ENCODE measurements at places on chromosomes 6 and 20. TPM values are rescaled to one million over a fixed set of nuclear protein-coding genes. Genes with fewer than 3 reads are reported as not detected.

DNA sequence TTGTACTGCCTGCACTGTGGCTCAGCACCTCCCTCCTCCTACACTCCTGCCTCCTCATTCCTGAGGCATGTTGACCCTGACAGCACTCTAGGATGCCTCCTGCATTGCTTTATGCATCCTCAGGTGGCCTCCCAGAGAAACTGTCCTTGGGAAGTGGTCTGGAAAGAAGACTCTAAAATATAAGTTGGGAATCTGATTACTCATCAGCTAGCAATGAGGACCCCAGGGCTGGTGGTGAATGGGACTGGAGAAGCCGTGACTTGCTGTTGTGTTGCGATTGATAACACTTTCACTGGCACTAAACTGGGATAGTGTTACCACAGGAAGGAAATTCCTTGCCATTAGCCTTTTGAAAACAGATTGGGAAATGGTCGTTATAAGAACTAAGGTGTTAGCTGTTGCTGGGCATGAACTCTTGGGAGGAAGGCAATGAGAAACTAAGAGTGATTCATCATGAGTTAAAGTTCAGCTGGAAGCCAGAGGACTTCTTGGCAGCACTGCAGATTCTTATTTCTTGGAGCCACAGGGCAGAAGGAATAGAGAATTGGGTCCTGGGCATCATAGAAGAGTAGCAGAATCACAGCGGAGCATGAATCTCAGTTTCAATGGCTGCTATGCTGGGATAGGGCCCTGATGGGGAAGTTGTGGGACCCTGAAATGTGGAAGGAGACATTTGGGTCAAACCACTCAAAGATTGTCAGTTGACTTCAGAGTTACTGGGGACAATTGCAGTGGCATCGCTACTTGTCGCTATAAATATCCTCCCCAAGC lies 10.1 kb upstream of the SIRPD start:
- DNase-seq: no peak

DNA sequence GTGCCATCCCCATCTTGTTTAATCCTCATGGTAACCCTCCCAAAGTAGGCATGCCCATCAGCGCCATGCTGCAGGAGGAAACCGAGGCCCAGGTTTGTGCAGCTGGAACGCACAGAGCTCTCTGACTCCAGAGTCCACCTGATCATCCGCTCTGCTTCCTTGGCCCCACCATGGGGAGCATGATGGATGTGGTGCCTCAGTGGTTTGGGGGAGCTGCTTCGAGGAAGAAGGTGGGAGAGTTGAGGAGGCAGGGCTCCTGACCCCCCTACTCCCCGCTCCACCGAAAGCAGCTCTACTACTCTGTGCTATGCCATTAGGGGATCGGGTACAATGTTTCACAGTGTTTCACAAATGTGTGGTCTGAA lies 52.2 kb downstream of the TGM2 start:
- DNase-seq: no peak

DNA sequence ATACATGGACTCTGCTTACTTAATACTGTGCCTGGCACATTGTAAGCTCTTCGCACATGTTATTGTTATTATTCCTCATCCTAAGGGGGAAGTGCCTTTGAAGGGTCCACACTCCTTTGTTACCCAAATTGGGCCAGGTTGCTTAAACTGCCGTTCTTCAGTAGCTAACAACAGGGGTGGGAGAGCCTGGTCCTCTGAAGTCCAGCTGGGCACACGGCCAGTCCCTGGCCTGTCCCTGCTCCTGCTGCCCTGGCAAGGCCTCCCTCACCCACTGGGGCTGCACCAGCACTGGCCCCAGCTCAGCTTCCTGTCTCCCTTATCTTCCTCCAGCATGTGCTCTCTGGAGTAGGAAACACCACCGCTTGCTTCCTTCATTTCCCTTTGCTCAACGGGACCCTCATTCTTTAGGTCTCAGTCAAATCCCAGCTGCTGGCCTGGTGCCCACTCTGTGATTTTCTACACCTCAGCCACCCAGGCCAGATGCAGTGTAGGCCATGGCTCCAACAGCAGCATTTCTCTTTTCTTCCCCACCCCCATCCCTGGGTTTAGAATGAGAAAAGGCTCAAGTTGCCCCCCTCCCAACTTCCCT lies 5.5 kb upstream of the PROCR start:
- no peak for DNase-seq

SLC13A3 gene
- not detected for total RNA-seq

DNA sequence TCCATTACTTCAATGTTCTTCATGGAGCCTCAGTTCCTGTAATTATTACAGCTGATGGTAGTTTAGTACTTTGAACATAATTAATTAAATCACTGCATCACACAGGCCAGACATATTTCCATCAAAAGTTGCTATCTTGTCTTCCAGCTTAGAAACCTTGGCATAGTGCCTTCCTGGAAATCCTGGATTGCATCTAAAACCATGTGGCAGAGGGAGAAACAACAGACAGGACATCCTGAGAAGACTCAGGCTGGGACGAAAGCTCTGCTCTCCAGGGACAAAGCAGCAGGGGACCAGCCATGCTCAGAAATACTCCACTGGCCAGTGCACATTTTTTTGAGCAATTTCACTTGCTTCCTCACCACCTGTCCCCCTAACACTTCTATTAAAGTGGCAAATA lies 55.3 kb downstream of the TBX18 start:
- no peak for DNase-seq

- no peak for DNase-seq
Measured at GRCh38 chr6:157908369-157909281, 73.0 kb upstream of the SYNJ2 start.

- no peak for DNase-seq
Measured at GRCh38 chr6:70079241-70079640, 212.9 kb downstream of the COL19A1 start.

GHRH gene
- total RNA-seq: not detected

DNA sequence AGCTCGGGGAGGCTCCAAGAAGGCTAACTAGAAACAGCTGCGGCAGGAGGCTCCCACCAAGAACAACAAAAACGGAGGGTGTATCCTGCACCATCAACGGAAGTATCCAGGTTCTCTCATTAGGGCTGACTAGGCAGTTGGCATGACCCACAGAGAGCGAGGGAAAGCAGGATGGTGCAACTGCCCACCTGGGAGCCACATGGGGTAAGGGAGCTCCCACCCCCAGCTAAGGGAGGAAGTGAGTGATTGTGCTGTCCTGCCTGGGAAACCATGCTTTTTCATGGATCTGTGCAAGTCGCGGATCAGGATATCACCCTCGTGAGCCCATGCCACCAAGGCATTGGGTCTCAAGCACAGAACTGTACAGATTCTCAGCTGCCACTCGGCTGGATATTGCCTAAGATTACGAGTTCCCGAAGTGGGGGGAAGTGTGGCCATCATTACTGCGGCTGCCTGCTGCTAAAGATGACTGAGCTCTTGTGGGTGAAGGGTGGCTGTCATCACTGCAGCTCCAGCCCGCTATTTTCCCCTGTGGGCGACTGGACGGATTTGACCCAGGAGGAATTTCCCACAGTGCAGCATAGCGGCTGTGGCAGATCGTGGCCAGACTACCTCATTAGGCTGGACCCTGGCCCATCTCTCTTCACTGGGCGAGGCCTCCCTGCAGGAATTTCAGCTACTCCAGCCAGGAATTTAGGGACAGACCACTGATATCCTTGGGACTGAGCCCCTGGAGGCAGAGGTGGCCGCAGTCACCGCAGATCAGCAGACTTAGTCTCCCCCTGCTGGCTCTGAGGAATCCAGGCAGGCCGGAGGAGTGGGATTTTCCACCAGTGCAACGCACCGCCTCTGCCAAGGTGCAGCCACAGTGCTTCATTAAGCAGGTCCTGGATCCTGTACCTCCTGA lies 515.7 kb downstream of the FRK start:
- no peak for DNase-seq

DPPA5 gene
- total RNA-seq: not detected

GRCh38 chr6:148873868-148874267 lies 127.0 kb downstream of the UST start:
- no peak for DNase-seq

DNA sequence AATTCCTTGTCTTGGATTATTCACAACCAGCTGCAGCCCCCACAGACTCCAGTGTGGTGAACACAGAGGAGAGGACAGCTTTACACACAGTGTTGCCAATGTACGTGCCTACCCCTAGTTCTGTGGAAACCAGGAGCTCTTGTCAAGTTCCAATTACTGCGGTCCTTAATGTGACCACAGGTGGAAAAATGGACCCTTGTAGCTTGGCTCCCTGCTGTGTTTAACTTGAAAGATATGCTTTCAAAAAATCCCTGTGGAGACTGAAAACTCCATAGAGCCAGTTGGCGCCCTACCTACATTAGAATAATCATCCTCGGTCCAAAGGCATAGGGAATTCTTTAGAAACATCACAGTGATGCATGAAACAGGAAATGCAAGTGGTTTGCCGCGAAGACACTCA lies 118.3 kb upstream of the SLC22A23 start:
- DNase-seq: no peak

GRCh38 chr6:24761851-24762250 lies 12.9 kb upstream of the GMNN start:
- no peak for DNase-seq

STX7 gene
- total RNA-seq: 15.3 TPM

SMIM8 gene
- total RNA-seq: 14.5 TPM

PROCR gene
- total RNA-seq: 1.1 TPM

DNA sequence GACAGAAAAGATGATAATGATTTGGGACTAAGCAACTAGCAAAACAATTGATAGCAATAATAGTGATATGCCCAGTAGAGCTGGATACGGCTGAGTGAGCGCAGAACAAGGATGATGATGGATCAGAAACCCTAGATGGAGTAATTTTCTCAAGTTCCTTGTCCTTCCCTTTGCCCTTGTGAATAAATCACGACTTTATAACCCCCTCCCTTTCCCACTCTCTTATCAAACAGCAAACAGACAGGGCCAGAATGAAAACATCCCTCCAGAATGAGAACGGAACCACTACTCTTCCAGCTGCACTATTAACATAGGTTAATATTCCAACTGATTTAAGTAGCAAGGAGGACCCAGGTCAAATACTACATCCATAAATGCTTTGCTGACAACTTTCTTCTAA lies 1.3 kb upstream of the MTFR2 start:
- no peak for DNase-seq

- DNase-seq: peak; percentile 69
Measured at GRCh38 chr6:44002593-44003344, 124.5 kb downstream of the MRPL14 start.

DNA sequence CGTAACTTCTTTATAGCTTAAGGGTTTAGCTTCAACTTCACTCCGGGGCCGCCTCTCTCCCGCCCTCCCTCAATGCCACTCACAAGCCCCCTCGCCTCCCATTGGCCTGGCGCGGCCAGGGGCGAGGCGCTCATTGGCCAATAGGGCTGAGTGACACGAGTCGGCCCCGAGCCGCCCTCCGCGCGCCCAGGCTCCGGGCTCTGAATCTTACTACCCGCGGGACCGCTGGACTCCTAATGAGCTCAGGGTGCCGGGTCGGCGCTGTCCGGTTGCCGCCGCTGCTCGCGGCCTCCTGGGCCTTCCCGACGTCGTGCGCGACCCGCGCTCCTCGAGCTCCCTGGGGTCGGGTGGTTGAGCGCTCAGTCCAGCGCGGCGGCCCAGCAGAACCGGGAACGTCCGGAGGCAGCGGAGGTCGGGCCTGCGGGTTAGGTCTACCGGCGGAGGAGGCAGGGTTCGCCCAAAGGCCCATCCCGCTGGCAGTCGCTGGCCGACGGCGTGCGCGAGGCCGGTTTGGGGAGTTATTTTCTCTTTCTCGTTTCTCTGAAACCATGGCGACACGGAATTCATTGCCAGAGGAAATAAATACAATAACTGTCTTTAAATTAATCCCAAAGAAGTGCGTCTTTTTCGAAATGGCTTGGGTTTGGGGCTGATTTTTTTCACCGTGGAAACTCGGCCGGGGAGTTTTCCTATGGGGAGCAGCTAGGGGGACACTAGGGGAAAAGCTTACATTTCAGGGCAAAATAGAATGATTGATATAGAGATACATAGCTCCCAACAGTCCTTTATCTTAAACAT lies at the start of gene SIM1:
TSS of gene SIM1 (minus strand) at position 19 of the 798 bp plus-strand sequence. CDS start 1,453 bp downstream, outside the sequence.
- peak; percentile 39 for DNase-seq

GRCh38 chr20:61531553-61532345 lies 279.7 kb downstream of the CDH4 start:
- no peak for DNase-seq

GRCh38 chr6:4322846-4323309 lies 187.5 kb upstream of the ECI2 start:
- no peak for DNase-seq

DNA sequence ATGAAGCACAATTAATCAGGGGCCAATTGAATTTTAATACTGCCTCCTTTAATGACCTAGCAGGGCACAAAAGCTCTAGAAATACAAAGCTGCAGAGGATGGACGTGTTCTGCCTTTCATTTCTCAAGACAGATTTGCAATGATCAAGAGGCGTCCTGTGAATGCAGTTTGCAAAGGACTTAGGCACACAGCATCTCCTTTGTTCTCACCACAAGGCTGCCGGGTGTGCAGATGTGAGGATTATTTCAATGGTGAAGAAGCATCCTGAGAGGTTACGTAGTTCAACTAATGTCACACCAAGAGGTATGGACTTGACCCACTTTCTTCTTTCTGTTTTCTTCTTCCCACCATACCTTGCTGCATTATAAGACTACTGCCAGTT lies 42.9 kb upstream of the SPTLC3 start:
- DNase-seq: no peak

DNA sequence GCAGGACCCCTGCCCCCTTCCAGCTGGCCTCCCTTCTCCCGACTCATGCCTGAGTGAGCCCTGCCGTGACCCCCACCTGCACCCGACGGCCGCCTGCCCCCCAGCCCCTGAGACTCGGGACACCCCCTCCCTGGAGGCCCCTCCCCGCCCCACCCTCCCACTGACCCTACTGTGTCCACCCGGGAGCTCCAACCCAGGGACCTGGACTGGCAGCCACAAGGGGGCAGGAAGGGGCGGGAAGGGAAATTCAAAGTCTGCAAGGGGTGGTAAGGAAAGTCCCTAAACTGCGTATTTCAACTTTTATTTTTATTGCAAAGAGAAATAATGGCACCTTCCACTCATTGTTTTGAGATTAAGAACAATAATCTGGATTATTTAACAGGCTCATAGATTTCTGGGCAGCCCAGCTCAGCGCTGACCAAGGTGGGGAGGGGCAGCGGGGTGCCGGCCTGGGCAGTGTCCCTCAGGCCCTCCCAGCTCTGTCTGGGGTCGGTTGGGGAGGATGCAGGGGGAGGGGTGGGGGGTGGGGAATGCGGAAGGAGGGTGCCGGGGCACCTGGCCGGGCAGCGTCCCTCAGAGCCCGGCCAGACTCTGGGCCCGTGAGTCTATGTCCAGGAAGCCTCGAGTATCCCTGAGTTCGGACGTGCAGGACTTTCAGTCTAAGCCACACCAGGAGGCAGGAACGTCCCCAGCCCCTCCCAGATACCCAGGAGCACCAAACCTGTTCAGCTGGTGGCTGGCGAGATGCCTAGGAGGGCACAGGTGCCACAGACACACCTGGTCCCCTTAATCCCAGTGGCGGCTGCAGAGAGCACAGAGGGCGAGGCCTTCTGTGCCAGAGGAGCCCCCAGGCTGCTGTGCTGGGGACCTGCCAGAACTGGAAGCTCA lies 1.3 kb upstream of the PTK6 start:
- DNase-seq: no peak

Data from activated T-cell treated with anti-CD3 and anti-CD28 coated beads, Interleukin-2, amount 50 U/mL, for 72 hours (primary cell).